Left lung (tissue), 14 donors: ENCODE measurements at places on chromosomes 11 and 22. TPM values are rescaled to one million over a fixed set of nuclear protein-coding genes. Genes with fewer than 3 reads are reported as not detected.

The CLCF1 gene
- polyA plus RNA-seq = 12.0 TPM

The ALX4 gene
- 0.13 TPM for polyA plus RNA-seq

- DNase-seq = peak; percentile 52
These were observed 17.5 kb upstream of the RASL10A start for GRCh38 chr22:29332886-29333496.

The ENTHD1 gene
- polyA plus RNA-seq = not detected

The RTN4RL2 gene
- 2.2 TPM for polyA plus RNA-seq

GRCh38 chr11:68430801-68431200, 29.8 kb upstream of the PPP6R3 start:
- DNase-seq = no peak

DNA sequence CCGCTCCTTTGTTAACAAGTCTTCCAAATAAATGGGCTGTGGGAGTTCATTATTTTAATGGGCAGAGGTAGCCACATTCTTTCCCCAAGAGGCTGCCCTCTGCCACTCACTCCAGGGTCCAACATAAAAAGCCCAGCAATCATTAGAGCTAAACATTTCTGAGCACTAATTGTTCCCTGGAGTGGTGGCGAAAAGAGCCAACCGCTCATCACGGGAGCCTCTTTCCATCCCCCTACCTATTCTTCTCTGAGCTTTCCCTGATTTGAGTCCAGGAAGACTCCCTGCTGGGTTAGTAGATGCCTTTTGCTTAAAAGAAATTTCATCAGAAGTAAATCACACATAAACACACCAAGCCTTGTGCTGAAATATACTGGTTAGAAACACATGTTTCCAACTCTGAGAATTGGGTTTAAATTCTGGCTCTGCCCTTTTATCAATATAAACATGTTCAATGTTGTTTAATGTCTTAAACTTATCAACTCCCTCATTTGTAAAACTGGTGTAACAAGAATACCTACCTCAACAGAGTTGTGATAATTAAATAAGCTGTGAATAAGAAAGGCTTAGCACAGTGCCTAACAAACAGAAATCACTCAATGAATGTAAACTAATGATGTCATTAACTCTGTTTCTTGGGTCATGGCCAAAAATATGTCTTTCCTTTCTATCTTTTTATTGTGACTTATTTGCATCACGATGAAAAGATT, at the start of gene OR5A2:
Gene OR5A2, minus strand, starts transcription at position 53 of the 707 bp plus-strand sequence. CDS start 3,460 bp downstream, outside the sequence.
- no peak for DNase-seq

The PTH gene
- 0.43 TPM for polyA plus RNA-seq
